Astrocyte (in vitro differentiated cells and primary cell): ENCODE measurements at places on chromosomes 5 and 9. TPM values are rescaled to one million over a fixed set of nuclear protein-coding genes. Genes with fewer than 3 reads are reported as not detected.

DNA sequence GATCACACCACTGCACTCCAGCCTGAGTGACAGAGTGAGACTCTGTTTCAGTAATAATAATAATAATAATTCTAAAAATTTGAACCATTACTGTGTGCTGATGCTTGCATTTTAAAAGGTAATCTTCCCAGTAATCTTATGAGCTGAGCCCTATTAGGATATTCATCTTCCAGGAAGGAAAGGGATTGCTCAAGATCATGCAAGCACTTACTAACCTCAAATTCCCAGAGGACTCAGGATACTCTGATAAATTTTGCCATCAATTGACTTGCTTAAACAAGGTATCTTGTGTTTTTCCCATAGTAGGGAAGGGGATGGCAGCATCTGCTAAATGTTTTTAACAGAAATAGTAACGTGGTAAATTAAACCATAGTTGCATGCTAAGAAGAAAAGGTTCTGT lies 176.4 kb upstream of the MRPS30 start:
- DNase-seq: no peak

The PPP1R26 gene
- 10.6 and 11.3 TPM in 2 replicates for total RNA-seq

DNA sequence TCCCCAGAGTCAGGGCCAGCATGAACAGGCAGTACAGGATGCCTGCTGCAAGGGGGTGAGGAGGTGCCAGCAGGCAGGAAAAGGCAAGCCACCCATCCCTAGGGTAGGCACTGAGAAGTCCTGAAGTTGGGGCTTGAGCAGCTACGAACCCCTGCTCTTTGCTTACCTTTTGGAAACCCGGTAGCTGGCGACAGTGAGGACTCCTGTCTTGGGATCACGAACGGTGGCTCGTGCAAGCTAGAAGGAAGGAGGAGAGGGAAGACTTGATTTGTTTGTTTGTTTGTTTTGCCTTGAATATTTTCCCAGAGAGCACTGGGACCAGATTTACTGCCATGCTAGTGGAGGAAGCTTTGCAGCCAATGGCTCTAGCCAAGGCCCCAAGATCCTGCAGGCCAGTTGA lies 23.7 kb downstream of the P4HA2 start:
- no peak for DNase-seq

The NIPSNAP3A gene
- 25.9 and 28.2 TPM in 2 replicates for total RNA-seq

DNA sequence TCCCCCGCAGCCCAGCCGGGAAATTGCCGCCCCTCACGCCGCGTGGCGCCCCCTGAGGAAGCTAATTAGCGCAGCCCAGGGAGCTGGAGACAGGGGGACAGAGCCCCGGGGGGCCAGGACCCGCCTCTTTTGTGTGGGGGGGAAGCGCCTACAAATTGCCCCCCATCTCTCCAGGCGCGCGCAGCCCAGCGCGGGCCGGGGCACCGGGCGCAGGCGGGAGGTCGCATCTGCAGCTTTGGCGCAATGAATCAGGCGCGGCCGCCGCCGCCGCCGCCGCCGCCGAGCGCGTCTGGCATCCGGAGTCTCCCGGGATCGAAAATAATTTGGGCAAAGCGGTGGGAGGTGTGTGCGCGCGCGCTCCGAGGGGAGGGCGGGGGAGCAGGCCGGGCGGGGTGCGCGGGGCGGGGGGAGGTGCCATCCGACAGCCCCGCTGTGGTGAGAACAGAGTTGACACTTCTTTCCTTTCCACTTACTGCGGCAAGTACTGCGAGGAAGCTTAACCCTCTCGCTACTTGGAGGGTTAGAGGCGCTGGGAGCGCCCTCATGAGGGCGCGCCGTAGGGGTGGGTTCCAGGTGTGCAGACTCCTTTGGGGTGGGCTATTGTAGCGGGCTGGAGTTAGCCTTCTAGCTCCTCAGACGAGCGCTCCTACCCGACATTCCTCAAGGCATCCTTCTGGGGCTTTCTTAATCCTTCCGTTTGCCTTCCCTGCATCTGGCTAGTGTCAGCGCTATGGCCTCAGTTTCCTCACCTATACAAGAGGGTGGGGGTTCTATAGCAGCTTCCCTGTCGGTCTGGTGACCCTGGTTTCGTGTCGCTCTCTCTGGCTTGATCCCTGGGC lies 63.1 kb downstream of the CXXC5 start:
- DNase-seq: no peak

The FABP6 gene
- total RNA-seq: 0.53 TPM in 1 of 2 replicates, not detected in the other

DNA sequence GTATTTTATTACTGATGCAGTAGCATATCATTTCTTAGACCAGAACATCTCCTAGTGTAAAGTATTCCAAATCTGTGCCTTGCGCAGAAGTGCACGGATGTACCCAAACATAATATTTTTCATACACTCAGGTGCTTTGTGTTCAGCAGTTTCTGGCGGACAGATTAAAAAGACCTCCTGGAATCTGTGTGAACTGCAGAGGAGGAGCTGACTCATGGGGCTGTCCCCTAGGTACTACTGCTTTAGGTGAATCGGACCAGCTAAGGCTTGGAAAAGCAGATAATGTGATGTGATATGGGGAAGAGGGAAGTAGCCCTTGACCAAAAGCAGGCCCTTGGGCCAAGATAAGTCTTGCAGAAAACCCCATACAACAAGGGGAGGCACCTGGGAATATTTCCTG lies 310.1 kb downstream of the PLK2 start:
- peak; percentile 19 for DNase-seq

DNA sequence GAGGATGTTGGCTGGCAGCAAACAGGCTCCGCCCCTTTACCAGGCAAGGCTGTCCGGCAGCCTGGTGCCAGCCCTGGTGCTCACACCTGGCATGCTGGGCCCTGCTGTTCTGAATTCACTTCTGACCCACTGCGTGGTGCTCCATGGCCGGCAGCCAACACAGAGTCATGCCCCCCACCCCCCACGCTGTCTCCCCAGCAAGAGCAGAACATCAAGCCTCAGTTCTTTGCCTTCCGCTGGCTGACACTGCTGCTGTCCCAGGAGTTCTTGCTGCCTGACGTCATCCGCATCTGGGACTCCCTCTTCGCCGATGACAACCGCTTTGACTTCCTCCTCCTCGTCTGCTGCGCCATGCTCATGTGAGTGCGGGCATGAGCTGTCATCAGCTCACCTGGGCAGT lies 12.6 kb upstream of the ENDOG start:
- DNase-seq: no peak

- no peak for DNase-seq
These were observed 146.5 kb downstream of the ZDHHC21 start for GRCh38 chr9:14546693-14547092.

- DNase-seq: no peak
These were observed 166.2 kb upstream of the MSX2 start for GRCh38 chr5:174558190-174558589.

DNA sequence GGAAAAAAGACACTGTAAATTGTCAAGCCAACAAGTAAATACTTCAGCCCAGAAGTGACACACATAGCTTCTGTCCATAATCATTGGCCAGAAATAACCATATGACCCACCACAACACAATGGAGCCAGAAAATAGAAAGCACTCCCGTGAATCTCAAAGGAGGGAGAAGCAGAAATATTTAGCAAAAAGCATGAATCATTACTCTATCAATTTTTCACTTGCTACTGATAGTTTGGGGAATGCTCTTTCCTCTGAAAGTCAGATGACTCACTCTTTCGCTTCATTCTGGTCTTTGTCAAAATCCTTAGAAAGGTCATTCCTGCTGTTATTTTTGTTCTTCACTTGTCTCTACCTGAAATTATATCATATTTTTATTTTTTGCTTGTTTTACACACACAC lies 312.6 kb downstream of the TMEM232 start:
- DNase-seq: peak; percentile 83

GRCh38 chr5:113043491-113043931 lies 66.9 kb downstream of the DCP2 start:
- no peak for DNase-seq

The CD74 gene
- 9.1 and 15.7 TPM in 2 replicates for total RNA-seq

The MAMDC2 gene
- 135 and 211 TPM in 2 replicates for total RNA-seq

The BARHL1 gene
- total RNA-seq: not detected in 2 replicates

The ADRB2 gene
- 0.62 and 0.64 TPM in 2 replicates for total RNA-seq

DNA sequence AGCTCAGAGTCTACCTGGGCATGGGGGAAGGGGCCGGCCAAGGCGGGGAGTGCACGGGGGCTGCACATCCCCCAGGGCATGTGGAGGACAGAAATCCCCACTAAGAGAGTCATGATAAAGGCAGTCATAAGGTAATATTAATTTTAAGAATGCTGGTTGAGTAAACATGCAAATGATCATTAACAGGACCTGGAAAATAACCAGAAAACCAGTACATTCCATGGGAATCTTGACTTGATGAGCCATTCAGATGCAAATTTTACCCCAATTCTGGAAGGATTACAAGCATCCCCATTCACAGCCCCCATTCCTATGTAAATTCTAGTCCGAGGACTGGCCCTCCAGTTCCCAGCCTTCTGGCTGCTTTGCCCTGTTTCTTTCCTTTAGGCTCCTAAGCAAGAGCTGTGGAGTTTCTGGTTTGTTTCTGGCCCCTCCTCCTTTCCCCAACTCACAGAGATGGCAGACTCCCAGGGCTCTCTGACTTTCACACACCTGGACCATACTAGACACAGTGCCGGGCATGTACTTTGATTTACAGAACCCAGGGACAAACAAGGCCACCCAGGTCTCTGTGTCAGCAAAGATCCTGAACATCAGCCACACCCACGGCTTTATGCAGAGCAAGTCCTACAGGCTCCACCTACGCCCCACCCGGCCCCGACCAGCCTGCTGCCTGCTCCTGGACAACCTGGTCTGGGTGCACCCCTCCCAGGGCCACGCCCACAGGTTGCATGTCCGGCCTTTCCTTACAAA lies 62.7 kb downstream of the SEMA4D start:
- DNase-seq: no peak

The GRIN3A gene
- not detected in 2 replicates for total RNA-seq

The HTR1A gene
- total RNA-seq: not detected in 2 replicates

The FOXE1 gene
- total RNA-seq: 0.07 and 0.45 TPM in 2 replicates

The ANKRD31 gene
- total RNA-seq: 0.07 and 0.14 TPM in 2 replicates

- DNase-seq: no peak
These were observed 6.4 kb downstream of the PRLR start for GRCh38 chr5:35223787-35224395.

DNA sequence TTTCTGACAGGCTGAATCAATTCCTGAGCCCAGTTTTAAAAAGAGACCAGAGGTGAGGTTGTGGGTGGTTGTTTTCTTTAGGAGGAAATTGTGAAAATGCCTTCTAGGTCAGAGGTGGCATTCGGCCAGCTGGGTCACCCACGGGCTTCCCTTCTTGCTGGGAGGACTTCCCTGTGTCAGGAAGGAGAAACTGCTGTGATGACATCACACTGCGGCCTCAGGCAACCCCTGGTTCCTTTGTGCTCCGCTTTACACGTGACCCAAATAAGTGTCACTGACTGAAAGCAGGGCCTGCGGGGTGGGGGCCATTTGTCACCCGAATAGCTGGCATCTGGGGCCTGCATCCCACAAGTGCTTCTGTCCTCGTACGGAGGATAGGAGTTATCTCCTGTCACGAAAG lies 39.7 kb downstream of the FABP6 start:
- peak; percentile 67 for DNase-seq

- peak; percentile 87 for DNase-seq
These were observed 85.8 kb downstream of the MRPS27 start for GRCh38 chr5:72234265-72234700.

- no peak for DNase-seq
These were observed 230.7 kb downstream of the COMMD10 start for GRCh38 chr5:116315531-116315930.

- DNase-seq: no peak
These were observed 55.0 kb downstream of the WWC1 start for GRCh38 chr5:168346417-168346816.

GRCh38 chr9:12884736-12885395 lies 110.0 kb downstream of the LURAP1L start:
- DNase-seq: peak; percentile 71

DNA sequence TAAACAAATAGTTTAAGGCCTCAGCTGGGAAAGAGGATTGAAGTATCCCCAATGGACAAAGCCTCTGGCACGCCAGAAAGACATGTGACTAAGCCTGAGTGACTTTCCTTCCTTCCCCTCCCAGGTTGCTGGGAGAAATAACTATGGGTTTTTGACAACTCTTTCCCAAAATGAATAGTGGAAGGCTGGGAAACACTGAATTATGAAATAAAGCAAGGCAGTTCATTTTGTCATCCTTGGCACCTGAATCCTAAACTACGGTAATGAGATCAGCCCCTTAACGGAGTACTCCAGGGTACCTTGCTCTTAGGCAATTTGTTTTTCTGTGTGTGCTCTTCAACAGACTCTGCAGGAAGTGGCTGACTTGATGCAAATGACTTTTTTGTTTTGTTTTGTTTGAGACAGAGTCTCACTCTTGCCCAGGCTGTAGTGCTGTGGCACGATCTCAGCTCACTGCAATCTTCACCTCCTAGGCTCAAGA lies 75.2 kb downstream of the LMNB1 start:
- DNase-seq: no peak

The IFNB1 gene
- total RNA-seq: 2.5 and 3.2 TPM in 2 replicates

DNA sequence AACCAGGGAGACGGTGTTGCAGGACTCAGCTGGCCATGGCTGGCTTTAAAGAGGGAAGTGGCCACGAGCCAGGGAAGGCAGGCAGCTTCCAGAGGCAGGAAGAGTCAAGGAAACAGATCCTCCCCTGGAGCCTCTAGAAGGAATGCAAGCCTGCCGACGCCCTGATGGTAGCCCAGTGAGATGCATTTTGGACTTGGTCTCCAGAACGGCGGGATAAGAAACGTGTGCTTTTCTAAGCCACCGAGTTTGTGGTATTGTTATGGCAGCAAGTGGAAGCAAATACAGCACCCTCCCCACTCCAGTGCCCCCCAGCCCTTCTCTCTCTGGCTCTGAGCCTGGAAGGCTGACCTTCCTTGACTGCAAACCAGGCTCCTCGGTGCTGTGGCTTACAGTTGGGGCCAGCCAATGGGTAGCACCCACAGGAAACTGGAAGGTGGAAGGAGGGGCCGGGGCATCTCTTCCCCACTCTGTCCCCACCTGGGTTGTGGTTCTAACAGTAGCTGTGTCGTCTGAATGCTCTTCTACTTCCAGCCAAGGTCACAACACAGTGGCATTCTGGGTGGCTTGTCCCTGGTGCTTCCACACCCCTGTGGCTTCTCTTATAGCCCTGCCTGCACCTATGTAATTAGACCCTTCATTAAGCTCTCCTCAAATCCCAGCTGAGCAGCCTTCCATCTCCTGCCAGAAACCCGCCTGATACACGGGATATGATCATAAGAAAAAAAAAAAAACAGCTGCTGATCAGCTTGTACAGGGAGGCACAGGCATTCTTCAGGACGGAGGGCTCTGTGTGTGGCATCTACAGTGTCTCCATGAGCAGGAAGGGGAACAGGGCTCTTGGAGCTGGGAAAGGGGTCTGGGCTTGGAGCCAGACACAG lies 29.9 kb upstream of the UNC5A start:
- DNase-seq: no peak

GRCh38 chr5:1975898-1976765 lies 93.4 kb upstream of the IRX4 start:
- no peak for DNase-seq

GRCh38 chr9:121947775-121948174 lies 145.3 kb downstream of the TTLL11 start:
- no peak for DNase-seq

GRCh38 chr5:107631805-107632362 lies 38.9 kb downstream of the EFNA5 start:
- no peak for DNase-seq

DNA sequence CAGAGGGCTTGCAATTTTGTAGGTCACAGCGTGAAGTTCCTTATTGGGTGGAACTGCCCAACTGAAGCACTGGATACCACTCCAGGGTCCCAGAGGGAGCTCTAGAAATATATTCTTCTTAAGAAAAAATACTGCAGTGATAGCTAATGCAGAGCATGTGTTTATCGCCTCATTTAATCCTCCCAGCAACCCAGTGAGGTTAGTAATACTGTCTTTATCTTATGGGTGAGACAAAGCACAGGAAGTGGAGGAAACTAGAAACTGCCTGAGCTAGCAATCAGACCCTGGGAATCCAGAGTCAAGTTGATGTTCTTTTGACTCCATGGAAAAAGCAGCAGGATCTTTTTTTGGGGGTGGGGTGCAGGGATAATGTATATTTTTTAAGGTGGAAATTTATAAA lies 153.3 kb downstream of the PJA2 start:
- no peak for DNase-seq

The KIAA1958 gene
- total RNA-seq: 10.4 and 12.0 TPM in 2 replicates
